Stimulated activated CD8-positive, alpha-beta memory T cell treated with anti-CD3 and anti-CD28 coated beads, Interleukin-4, amount 100 ng/mL, for 24 hours (primary cell): ENCODE measurements at places on chromosomes 4 and X.

DNA sequence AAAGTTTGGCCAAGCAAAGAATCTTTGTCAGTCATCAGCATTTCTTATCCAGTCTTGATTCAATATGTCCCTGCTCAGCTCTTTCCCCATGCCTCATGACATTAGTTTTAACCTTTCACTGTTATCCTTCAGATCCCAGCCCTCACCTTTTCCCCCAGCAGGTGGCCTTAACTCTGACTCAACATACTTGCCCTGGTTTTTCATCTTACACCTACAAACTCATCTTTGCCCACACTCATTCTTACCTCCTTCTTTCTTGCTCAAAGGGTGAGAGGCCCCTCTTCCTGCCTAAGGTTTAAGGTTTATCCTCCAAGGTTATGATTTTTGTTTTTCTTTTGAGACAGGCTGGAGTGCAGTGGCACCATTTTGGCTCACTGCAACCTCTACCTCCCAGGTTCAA lies 10.6 kb upstream of the ANXA5 start:
- no peak for DNase-seq

DNA sequence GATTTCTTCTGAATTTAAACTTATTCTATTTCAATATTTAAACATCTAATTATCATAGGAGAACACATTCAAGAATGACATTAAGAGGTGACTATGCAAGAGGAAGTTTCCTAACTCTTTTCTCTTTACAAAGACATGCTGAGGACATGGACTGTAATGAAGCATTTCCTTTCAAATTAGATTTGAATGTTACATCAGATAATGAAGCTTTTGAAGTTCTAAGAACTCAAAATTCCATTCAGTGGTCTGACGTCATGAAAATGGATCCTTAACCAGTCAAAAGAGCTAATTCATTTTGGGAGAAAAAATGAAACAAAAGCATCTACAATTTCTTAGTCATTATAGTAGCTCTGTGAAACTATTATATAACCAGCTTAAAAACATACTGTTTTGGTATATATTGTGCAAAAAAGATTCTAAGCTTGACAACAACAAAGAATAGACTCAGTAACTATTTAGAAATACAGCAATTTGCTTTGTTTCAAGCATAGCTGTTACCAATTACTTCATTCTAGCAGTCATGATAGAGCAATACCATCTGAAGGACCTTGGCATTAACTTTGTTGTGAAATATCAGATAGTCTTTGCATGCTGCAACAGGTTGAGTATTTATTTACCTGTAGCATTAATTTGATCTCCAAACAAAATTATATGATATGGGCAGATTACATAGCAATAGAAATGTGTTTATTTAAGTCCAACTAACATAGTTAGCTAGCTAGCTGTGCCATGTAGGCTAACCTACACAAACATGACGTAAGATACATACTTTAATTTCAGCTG lies 13.7 kb upstream of the DTHD1 start:
- DNase-seq = no peak

DNA sequence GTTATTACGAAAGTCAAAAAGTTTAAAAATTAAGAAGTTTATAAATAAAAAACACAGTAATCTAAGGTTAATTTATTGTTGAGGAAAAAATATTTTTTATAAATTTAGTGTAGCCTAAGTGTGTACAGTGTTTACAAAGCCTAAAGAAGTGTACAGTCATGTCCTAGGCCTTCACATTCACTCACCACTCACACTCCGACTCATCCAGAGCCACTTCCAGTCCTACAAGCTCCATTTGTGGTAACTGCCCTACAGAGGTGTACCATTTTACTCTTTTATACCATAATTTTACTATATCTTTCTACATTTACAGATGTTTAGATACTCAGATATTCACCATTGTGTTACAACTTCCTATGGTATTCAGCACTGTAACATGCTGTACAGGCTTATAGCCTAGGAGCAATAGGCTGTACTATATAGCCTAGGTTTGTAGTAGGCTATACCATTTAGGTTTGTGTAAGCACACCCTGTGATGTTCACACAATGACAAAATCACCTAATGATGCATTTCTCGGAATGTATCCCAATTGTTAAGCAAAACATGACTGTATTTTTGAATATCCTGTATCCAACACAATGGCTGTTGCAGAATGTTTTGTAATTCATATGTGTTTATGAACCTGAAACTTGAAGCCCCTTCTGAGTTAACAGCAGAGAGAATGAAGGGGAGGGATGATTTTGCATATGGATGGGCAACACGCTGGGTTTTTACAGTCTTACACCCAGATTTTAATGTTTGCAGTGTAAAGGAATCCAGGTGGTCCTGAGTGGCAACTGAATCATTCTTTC lies 3.1 kb downstream of the PPBP start:
- DNase-seq = no peak

DNA sequence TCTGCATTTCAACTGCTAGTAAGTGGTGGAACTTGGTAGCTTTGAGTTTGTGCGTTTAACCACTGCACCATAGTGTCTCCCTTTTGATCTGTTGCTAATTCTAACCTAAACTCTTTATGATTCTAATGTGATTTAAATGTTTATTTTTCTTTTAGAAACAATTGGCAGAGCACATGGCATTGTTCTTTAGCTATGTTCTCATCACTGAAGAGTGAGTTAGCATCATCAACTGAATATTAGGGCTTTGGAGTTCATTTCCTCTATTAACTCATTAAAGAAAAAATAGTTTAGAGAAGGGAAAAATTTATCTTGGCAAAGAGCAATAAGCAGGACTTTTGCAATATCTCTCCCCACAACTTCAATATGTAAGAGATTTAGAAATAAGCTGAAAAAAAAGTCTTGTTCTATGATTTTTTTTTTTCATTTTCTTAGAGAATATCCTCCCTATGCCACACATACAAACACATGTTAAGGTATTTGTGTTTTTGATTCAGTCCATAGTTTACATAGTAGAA lies 25.7 kb downstream of the CPEB2 start:
- no peak for DNase-seq

GRCh38 chrX:133543654-133544053 lies 128.4 kb upstream of the GPC4 start:
- DNase-seq = no peak

DNA sequence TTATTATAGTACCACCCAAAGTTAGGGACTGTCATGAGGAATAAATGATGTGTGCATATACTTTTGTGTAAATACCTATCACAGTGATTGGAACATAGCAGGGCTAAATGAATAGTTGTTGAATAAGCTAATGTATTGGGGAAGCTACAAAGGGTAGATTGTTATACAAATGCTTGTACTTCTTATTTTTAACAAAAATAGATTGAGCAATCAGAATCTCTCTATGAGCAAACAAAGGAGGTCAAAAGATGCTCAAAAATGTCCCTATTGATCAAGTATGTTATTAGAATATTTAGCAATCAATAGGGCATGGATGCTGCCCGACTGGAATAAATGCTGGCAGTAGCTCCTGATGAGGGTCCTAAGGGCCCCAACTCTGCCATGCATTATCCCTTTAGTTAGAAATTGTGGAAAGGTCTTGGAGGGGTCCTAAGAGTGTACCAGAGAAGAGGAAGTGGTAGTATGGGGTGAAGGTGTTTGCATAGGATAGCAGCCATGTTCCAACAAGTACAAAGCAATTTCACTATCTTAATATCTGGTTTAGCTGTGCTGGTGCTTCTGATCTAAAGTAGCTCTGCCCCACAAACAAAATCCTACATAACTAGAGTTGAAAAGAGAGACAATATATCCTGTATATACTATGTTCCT lies 33.1 kb upstream of the TAPT1 start:
- no peak for DNase-seq

- no peak for DNase-seq
Observed at GRCh38 chrX:138008281-138008680, 442.4 kb downstream of the ZIC3 start.

GRCh38 chr4:160604541-160604940 lies 1501.7 kb downstream of the RAPGEF2 start:
- DNase-seq = no peak
